SJCRH30 (cell line): ENCODE measurements at places on chromosomes 2 and 18. TPM values are rescaled to one million over a fixed set of nuclear protein-coding genes. Genes with fewer than 3 reads are reported as not detected.

Gene CXCR1
- not detected in 2 replicates for total RNA-seq

Gene DNPEP
- total RNA-seq = 29.5 and 33.1 TPM in 2 replicates

Gene LONRF2
- total RNA-seq = not detected in 2 replicates

- no peak for DNase-seq
These were observed 68.8 kb downstream of the CLHC1 start for GRCh38 chr2:55163274-55163721.

GRCh38 chr18:48167897-48168253, 237.4 kb upstream of the SMAD2 start:
- DNase-seq = no peak
